ENCODE measurements at places on chromosomes 6 and 20. TPM values are rescaled to one million over a fixed set of nuclear protein-coding genes. Genes with fewer than 3 reads are reported as not detected.

Gene MUC21
- total RNA-seq = not detected

DNA sequence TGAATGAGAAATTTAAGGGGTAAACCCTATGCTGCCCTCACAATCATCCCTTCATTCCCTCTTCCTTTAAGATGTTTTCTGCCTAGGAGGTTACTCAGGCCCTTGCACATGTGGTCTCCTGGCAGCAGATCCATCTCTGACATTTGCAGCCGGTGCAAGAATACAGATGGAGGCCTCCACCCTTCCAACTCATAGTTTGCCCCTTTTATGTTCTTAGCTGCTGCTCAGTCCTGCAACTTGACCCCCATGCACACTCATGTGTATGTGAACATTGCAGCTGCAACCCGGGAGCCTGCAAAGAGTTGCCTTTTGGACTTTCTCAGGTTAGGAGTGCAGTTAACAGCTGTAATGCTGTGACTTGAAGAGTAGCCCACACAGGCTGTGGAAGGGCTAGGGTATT, 131.9 kb upstream of the SGK1 start:
- DNase-seq = no peak

- DNase-seq = no peak
Observed at GRCh38 chr6:111147440-111147839, 60.1 kb downstream of the SLC16A10 start.

- no peak for DNase-seq
Observed at GRCh38 chr6:99362678-99363268, 13.3 kb upstream of the FAXC start.

DNA sequence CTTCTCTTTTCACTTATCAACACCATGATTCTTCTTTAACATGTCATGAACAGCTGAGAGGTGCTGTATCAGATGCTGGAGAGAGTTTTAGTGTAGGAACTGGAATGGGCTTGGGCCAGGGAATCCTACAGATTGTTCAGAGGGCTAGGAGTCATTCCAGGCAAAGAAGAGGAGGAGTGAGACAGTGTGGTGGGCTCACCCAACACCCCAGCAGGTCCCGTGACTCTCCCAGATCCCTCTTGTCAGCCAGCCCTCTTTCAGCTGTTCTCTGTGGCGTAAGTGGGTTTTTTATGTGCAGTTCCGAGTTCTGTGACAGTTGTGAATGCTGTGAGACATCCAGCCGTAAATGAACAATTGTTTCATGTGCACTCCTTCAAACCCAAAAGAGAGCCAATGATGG, 31.4 kb upstream of the CEP162 start:
- no peak for DNase-seq

Measured in omental fat pad (tissue), 4 donors.